ENCODE measurements at places on chromosomes 5 and 9.

DNA sequence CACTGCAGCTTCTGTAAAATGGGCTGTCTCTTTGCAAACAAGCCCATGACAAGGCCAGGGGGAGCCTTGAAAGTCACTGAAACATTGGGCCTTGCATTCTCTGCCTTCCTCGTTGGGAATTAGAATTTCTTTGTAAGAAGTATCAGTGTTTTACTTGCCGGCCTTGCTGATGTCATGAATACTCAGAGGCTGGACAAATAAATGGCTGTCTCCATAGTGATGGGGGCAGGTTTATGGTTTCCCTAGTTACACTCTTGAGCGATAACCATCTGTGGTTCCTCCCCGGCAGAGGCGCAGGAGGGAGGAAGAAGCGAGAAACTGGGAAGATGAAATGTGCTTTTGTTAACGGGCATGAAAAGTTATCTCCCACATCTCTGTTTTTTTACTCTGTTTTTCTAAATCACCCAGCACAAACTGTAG is 272.7 kb upstream of the PANK3 start:
- no peak for DNase-seq

- no peak for DNase-seq
Observed at GRCh38 chr5:137392261-137392660, 106.9 kb downstream of the SPOCK1 start.

- DNase-seq: no peak
Observed at GRCh38 chr5:6830643-6831239, 117.5 kb downstream of the TENT4A start.

DNA sequence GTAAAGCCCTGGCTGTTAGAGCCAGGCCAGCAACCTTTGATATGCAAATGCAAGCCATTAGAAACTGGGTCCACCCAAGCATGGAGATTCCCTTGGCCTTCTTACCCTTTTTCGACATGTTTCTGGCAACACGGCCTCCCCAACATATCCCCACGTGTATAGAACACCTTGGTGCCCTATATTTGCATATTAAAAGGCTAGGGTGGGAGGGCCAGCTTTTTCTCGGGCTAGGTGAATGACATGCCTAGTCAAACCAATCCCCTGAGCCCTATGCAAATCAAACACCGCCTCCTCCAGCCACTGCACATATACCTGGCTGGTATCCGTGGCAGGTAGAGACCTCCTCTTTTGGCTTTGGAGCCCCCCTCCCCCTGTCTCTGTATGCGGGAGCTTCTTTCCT is 55.6 kb upstream of the ZFR start:
- no peak for DNase-seq

DNA sequence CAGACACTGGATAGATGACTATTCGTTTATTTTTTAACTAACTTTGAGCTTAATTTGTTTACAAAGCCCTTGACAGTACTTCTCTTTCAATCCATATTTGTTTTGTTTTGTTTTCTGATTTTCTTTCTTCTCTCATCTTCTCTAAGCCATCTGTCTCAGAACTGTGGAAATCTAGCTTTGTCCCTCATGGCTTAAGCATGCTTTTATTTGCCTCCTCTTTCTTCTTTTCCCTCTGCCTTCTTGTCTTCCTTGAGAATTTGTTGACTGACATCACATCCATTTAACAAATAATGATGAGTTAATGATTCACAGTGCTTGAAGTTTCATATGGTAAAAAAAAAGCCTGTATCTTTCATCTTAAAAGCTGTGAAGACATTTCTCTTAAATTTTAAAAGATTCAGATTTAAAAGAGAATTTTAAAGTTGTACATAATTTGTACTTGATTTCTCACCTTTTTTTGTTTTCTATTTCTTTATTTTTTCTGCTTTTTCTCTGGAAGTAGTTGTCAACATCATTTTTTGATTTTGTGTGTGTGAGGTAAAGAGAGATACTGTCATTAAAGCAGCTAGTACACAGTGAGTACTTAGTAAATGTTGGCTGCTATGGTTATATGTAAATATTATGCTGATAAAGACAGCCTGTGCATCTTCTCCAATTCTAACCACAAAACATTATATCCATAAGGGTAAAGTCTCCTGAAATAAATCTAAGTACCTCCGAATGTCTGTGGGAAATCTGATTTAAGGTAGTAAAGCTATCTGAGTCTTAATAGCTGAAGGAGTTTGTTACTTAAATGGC is 13.9 kb upstream of the SGCD start:
- no peak for DNase-seq

DNA sequence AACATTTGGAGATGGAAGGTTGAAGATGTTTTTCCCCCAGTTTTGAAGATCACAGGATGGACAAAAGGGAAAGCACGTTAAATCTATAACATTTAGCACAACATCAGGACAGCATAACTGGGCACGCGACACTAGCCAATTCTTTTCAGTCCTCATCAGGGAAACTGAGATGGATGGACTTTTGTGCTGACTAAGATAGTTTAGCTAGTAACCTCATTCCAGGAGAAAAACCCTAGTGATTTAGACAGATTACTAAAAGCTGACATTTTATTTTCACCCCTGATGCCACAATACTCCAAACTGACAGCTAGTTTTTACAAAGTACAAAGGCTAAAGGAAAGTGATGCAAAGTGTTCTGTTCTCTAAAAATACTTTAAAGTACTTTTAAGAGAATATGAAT is 53.3 kb downstream of the EPB41L4B start:
- DNase-seq: no peak

DNA sequence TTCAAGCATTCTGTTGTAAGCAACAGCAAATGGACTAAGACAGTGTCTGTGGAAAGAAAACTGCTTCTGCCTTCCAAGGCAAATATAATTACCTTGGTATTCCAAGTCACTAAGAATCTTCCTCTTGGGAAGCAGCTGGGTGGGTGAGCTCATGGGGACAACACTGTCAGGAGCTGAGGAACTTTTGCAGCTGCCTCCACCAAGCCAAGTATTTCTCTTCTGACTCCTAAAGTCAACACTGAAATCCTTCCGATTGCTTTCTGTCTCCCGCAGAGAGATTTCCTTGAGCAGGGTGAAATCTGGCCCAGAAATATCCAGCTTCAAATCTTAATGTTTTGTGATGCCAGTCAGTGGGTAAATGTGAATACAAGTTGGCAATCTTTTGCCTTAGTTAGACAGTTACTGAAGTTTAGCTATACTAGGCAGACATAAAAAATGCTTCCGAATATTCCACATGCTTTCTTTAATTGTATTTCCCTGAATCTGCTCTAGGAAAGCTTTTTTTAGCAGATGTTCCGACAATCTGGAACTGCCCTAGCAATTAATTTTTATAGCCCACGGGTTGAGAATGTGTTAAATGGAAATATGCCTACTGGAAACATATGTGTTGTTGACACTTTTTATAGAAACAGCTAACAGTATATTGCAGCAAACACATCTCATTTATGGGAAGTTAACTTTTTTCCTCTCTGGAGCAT is 369.9 kb upstream of the DAB2 start:
- no peak for DNase-seq

DNA sequence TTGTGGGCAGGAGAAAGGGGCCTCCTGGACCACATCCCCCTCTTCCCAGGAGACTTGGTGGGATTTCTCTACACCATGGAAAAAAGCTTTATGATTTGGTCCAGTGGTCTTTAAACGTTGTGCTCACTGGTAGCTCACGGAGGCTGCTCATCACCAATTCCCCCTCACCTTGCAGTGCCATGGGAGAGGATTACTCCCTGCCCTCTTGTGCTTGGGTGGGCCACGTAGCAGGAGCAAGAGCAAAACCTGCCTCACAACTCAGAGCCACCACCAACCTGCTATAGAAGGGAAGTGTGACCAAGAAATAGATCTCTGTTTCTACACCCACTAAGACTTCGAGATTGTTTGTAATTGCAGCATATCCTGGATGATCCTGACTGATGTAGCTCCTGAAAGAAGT is 42.2 kb upstream of the N4BP3 start:
- no peak for DNase-seq

- DNase-seq: no peak
Observed at GRCh38 chr5:160470437-160471361, 49.0 kb downstream of the PTTG1 start.

- DNase-seq: no peak
Observed at GRCh38 chr5:82218374-82219156, 59.6 kb downstream of the RPS23 start.

GRCh38 chr9:32832346-32832745 is 49.0 kb downstream of the TMEM215 start:
- DNase-seq: no peak

GRCh38 chr9:136228107-136228875 is 17.3 kb downstream of the QSOX2 start:
- DNase-seq: no peak

DNA sequence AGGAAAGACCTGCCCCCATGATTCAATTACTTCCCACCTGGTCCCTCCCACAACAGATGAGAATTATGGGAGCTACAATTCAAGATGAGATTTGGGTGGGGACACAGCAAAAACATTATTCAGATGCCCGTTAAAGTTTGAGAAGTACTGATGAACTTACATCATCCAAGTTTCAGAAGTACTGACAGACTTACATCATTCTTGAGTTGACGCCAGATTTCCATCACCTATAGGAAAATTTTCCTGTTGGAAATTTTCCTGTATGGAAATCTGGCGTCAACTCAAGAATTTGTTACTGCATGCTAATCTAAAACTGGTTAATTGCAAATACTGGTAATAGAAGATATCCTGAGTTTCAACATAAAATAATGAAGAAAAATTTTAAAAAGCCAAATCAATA is 975.9 kb downstream of the MAT2B start:
- no peak for DNase-seq

GRCh38 chr5:53453898-53454718 is 26.3 kb upstream of the FST start:
- DNase-seq: no peak

- DNase-seq: no peak
Observed at GRCh38 chr9:136380381-136380780, 6.9 kb upstream of the CARD9 start.

GRCh38 chr5:170368586-170368985 is 20.6 kb downstream of the KCNMB1 start:
- no peak for DNase-seq

DNA sequence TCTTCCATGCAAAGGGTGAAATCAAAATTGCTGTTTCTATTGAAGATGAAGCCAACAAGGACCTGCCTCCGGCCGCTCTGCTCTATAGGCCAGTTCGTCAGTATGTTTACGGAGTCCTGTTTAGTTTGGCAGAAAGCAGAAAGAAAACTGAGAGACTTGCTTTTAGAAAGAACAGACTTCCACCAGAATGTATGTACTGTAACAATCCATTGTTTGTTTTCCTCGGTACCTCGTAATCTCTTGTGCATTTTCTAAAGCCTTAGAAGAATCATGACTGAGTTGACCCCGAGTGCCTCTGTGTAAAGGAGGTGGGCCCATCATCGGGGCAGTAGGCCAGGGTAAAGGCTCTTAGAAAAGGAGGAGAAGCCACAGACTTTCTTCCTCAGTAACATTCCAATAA is 44.2 kb upstream of the PHF2 start:
- no peak for DNase-seq

DNA sequence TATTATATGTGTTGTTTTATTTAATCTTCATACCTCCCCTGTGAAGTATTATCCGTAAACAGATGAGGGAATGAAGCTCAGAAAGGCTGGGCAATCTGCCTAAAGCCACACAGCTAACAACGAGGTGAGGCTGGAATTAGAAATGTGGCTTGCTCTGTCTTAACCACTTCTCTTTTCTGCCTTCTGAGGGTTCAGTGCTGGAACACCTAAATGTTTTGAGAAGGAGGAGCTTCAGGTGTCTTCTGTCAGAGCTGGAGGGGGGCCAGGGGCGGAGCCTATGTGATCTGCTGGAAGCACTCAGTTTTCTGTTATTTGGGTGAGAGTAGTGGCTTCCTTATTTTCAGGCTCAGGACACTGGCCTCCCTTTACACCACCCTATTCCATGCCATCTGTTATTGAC is 35.0 kb upstream of the ARAP3 start:
- DNase-seq: no peak

DNA sequence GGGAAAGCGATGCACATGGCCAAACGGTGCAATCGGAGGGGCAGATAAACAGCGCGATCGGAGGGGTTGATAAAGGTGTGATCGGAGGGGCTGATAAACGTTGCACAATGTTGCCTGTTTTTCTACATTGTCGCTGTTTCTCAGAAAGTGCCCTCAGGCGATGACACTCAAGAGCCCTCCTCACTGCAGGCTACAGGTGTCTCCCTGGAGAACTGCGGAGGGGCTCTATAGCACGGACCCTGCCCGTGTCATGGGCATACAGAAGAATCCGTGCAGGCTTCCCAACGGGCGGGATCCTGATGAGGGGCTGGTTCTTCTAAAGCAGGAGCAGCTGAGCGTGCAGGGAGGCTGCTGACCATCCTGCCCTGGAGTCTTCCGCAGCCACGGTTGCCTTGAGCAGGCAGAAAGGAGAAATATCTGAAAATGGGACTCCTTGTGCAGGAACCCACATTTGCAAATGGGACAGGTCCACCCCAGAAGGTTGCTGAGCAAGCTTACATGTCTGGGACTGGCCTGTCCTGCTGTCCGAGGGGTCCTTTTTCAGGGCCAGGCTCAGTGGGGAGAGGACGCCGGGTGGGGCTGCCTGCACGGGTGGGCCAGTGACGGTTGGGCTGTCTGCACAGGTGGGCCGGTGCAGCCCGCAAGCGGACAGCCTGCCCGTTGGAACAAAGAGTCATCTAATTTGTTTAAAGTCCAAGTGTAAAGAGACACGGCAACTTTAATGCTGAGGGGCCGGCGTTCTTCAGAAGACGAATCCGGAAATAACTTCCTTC is 25.1 kb upstream of the LPCAT1 start:
- DNase-seq: no peak

DNA sequence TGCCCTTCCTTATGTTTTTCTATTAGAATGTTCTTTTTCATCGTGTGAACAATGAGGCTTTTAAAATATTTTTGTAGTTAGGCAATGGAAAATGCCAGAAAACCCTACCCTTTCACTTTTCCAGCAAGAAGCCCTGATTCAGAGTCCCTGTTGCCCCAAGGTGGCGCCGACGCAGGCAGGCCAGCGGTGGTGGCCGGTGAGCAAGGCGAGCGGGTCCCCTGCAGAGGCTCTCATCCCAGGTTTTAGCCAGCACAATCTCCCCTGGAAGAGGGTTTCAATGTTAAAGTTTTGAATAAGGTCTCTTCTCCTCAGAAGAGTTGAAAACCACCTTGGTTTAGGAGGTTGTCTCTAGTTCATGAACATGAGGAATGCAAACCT is 40.8 kb upstream of the CKMT2 start:
- no peak for DNase-seq

Data from stimulated activated CD8-positive, alpha-beta memory T cell treated with anti-CD3 and anti-CD28 coated beads, Interleukin-7, amount 100 ng/mL, for 1 hour (primary cell).